Activated CD4-positive, alpha-beta T cell treated with anti-CD3 and anti-CD28 coated beads, Interleukin-2, amount 50 U/mL, for 4 hours (primary cell): ENCODE measurements at places on chromosomes 7 and 10.

DNA sequence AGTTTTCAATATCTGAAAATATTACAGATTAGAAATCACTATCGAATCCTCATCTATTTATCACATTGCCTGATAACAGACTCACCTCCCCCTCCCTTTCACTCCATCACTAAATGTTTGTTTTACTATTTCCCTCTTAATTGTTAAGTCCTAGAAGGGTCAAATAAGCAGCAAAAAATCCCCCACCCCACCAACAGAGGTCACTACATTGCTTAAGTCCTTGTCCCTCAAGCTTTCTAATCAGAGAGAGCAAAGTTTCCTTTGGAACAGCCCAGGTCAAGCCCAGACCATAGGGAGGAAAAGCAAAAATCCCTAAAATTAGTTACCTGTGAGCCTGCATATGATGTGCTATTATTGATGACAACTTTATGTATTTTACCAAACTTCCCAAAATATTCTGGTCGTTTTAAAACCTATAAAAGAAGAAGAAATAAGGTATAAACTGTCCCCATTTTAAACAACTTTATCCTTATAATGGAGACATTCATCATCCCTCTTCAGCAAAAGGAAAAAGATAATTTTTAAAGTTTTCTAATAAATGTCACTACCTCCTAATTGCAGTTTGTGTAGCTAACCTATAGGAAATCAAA, 95.0 kb downstream of the CNOT4 start:
- DNase-seq: peak; percentile 14

DNA sequence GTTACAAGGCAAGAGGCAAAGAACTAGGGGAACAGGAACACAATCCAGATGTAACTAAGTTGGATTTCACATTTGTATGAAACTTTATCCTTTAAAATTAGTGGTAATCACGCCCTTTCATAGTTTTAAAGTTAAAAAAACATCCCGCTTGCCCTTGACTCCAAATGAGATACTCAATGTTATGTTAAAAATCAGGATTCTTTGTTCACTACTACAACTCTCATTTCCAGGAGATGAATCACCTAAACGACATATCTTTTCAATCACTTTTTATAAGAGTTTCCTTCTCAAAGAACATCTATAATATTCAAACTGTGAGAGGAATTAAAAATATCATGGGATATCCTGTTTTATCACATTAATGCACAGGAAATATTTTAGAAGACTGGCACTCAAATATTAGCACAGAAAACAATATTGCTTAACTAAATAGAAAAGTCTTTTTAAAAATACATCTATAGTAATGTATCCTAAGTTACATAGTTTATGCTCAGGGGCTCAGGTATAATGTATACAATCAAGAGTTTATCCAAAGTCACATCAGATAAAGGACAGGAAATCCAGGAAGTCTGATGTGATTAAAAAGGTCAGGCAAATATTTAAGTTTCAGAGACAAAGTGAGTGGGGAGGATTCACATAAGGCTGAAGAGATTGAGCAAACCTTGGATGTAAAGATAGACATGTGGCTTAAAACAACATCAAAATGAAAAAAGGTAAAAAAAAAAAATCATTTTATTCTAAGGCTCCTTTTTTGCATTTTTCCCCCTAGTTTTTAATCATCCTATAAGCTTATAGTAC, 41.9 kb downstream of the CADPS2 start:
- DNase-seq: no peak

DNA sequence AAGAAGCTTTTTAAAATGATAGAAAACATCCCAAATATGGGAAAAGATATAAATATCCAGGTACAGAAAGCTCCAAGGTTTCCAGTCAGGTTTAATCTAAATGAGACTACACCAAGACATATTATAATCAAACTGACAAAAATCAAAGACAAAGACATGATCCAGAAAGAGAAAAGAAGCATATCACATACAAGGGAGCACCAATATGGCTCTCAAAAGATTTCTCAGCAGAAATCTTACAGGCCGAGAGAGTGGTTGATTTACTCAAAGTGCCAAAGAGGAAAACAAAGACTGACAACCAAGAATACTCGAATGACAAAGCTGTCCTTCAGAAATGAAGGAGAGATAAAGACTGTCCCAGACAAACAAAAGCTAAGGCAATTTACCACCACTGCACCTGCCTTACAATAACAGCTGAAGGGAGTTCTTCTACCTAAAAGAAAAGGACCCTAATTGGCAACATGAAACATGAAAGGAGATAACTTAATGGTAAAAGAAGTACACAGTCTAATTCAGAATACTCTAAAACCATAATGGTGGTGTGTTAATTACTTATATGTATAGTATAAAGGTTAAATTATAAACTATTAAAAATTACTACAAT, 25.4 kb downstream of the OR2A14 start:
- no peak for DNase-seq

DNA sequence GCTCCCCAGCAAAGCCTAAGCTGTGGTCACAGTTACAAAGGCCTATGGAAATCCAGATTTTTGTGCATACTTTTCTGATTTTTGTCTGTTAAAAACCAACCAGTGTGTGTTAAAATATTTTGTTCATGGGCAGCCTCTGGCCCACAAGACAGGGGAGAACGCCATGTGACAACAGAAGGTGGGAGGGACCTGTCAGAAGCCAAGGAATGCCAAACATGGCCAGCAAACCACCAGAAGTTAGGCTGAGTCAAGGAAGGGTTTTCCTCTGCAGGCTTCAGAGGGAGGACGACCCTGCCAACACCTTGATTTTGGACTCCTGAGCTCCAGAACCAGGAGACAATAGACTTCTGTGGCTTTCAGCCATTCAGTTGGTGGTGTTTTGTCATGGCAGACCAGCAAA, 127.3 kb downstream of the CUL2 start:
- no peak for DNase-seq

DNA sequence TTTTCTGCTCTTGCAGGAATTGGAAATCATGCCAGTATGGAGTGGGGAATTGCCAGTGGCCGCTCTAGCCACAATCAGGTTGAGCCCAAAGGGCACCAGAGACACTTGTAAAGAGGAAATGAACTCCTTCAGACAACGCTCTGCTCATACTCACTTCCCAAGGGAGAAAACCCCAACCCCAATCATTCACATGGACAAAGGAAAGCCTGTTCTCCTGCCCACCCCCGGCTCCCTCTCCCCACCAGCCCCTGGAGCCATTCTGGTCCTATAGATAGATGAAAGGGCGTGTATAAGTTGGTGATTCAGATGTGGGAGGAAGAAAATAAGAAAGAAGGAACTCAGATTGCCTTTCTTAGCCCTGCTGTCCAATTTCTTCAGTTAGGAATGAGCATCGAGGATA, 57.4 kb downstream of the GFRA1 start:
- no peak for DNase-seq

DNA sequence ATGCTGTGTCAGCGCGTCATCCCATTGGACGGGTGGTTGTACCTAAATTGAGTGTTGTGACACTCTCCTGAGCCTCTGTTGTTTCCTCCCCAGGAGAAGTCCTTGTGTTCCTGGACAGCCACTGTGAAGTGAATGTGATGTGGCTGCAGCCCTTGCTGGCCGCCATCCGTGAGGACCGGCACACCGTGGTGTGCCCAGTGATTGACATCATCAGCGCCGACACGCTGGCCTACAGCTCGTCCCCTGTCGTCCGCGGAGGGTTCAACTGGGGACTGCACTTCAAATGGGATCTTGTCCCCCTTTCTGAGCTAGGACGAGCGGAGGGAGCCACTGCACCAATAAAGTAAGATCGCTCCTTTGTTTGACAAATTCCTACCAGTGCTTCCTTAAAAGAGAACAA, 82.5 kb downstream of the GALNT11 start:
- DNase-seq: no peak

DNA sequence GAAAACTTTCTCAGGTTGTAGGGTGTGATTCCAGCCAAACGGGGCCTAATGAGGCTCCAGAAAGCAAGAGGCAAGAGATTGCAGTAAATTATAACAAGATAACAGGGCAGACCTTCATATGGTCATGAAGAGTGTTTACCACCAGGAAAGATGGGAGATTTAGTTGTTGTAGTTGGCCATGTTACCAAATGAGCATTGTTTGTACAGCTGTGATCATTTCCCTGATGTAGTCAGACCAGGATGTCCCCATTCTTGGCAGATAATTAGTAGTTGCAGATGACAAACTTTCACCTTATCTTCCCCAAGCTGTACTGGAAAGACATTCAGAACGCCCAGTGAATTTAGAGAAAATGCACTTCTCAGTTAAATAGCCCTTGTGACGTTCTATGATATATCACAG, 630.8 kb downstream of the ANKRD7 start:
- no peak for DNase-seq

DNA sequence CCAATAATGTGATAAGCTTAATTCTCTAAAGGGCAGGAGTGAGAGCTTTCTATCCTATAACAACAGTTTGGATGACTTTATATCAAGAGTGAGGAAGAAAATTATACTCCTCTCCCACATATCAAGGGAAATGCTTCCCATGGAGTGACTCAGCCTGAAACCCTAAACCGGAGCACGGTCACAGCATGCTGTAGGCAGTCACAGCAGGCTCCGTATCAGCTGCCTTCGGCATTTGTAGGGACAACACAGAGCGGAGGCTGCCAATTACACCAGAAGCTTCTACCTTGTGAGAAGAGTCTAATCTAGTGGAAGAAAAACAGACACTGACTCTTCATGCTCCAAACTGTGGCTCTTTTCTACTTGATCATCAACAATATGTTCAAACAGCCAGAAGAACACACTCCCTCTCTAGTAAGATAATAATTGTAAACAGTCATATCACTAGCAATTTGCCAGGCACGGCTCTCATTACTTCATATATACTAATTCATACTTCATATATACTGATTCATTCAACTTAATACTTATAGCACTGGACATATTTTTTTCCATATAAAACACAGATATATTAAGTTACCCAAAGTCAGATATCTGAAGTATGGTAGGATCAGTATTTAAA, 65.9 kb downstream of the DGKB start:
- no peak for DNase-seq

DNA sequence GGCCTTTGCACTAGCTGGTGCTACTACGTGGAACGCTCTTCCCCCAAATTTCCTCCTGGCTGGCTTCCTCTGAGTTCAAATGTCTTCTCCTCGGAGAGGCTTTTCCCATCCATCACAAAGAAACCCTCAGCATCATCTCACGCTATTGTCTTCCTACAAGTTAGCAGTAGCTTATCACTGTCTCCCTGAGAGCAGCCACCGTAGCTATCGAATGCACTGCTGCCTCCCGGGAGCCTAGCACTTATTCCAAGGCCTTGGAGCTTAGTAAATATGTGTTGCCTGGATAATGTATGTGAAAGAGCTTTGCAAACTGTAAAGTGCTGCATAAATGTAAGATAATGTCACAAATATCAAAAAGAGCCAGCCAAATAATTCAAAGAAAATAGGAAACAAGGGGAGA, 124.4 kb downstream of the KCNMA1 start:
- DNase-seq: no peak

- no peak for DNase-seq
These were observed 1.2 kb downstream of the COX19 start for GRCh38 chr7:974172-974571.

DNA sequence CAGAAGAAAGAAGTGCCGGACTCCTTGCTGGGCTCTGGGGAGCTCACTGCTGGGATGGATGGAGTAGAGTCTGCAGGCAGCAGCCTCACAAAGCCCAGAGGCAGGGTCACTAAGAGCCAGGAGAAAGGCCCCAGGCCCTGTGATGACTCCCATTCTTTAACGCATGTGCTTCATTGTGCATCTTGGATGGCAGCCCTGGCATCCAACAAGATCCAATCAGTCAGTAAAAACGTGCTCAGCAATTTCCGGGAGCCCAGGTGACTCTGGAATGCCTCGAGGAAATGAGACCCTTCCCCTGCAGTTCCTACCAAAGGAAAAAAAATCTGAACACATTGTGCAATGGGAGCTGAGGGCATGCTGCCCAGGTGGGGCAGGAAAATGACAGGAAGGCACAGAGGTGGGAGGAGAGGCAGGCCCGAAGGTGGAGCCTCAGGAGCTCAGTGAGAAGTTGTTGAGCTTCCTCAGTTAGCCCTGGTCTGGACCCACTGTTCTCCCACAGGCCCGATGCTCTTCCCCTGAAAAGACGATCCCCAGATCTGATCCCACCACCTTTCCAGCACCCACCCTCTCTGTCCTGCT, 60.7 kb upstream of the TMEM72 start:
- DNase-seq: no peak

DNA sequence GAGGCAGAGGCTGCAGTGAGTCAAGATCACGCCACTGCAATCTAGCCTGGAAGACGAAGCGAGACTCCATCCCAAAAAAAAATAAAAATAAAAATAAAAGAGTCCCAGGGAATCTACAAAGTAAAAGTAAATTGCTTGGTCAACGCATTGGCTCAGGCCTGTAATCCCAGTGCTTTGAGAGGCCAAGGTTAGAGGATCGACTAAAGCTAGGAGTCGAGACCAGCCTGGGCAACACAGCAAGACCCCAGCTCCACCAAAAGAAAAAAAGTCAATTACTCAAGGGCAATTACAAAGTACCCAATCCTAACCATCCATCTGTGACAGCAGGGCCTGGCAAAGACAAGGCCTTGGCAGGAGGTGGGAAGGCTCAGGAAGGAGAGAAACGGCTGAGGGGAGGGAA, 127.6 kb upstream of the CALN1 start:
- DNase-seq: no peak

DNA sequence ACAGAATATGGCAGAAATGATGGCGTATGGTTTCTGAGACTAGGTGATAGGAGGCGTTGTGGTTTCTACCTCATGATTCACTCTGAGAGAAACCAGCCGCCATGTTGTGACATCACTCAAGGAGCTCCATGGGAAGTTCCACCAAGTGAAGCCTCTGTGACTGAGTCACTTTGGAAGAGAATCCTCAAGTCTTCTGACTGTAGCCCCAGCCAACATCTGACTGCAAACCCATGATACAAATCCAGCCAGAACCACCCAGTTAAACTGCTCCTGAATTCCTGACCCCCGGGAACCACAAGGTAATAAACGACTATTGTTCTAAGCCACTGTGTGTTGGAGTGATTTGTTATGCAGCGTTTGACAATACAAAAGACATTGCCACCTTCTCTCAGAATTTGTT, 91.1 kb upstream of the CARD11 start:
- no peak for DNase-seq

DNA sequence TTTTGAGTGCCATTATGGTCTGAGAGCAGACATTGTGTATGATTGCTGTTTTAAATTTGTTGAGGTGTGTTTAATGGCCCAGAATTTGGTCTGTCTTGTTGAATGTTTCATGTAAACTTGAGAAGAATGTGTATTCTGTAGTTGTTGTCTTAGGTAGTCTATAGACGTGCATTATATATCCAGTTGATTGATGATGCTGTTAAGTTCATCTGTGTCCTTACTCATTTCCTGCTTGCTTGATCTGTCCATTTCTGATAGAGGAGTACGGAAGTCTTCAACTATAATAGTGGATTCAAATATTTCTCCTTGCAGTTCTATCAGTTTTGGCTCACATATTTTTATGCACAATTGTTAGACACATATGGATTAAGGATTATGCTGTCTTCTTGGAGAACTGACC, 16.0 kb downstream of the PTPN12 start:
- DNase-seq: no peak

- DNase-seq: no peak
These were observed 100.1 kb downstream of the RAB11FIP2 start for GRCh38 chr10:117946525-117947070.

GRCh38 chr10:133043541-133044225, 44.0 kb upstream of the ADGRA1 start:
- no peak for DNase-seq
